ENCODE measurements at places on chromosomes 6 and 20.

- no peak for DNase-seq
Observed at GRCh38 chr20:53652090-53652858, 58.6 kb upstream of the ZNF217 start.

DNA sequence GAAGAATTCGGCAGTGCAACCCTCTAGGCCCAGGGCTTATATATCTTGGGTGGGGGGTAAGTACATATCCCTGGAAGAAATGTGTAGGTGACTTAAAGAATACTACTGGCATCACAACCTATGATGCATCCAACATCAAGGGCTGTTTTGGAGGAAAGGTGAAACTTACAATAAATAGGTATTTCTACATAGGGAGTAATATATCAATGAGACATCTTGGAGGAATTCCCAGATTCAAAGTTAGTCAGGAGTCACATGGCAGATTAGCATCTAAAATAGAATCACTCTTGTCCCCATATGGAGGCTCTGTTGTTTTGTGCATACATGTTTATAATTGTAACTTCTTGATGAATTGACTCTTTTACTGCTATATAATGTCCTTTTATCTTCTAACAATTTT is 375.5 kb downstream of the PAX1 start:
- no peak for DNase-seq

GRCh38 chr6:93416571-93417420 is 2.6 kb downstream of the EPHA7 start:
- DNase-seq = no peak

- peak; percentile 73 for DNase-seq
Observed at GRCh38 chr6:125104425-125104824, 49.1 kb upstream of the TPD52L1 start.

DNA sequence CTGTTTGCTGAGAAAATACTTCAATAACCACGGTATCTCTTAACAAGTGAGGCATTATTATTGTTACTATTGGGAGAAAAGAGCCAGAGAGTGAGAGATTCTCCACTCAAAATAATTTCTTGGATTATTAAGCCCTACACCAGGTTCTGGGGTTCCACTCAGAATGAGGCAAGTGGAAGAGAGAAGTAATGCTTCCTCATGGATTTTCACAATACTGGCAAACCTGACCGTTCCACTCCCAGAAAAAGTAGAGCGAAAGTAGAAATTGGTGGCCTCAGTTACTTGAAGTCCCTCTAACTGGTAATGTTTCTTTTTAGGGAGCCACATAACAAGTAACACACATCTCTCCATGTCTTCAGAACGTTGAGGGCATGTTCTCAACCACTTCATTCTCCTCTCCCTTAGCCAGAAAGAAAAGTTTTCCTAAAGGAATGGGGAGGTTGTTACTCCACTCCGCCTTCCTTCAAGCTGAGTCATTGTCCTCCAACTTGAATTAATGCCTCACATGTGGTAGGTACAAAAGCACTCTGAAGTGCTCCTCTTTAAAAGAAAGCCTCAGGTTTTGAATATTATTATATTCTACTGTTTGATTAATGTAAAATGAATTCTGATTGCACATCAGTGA is 1.9 kb downstream of the BAG2 start:
- peak; percentile 47 for DNase-seq

- no peak for DNase-seq
Observed at GRCh38 chr6:34004706-34005105, 141.2 kb downstream of the GRM4 start.

DNA sequence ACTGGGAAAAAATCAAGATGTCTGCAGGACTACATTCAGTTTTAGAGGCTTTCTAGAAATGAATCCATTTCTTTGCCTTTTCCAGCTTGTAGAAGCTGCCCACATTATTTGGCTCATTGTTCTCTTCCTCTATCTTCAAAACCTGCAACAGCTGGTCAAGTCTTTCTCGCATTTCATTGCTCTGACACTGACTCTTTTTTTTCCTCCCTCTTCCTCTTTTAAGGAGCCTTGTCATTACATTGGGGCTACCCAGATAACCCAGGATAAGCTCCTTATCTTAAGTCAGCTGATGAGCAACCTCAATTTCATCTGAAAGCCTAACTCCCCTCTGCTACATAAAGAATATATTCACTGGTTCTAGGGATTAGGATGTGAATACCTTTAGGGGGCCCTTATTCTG is 53.2 kb upstream of the CEP162 start:
- DNase-seq = no peak

DNA sequence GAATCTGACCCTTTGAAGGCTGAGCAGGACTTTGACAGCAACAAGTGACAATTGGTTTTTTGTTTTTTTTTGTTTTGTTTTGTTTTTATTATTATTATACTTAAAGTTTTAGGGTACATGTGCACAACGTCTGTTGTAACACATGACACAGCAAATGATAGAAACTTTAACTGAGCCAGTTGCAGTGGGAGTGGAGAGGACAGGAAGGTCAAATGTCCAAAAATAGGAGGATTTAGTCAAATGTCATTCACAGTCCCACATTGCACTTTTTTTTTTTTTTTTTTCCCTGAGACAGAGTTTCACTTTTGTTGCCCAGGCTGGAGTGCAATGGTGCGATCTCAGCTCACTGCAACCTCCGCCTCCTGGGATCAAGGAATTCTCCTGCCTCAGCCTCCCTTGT is 223.0 kb downstream of the HIVEP2 start:
- DNase-seq = no peak

All from fibroblast of skin of left biceps (primary cell).